ENCODE measurements at places on chromosomes 3 and 15. TPM values are rescaled to one million over a fixed set of nuclear protein-coding genes. Genes with fewer than 3 reads are reported as not detected.

CCR5 gene
- 1.5 TPM for polyA plus RNA-seq

GRCh38 chr3:7789324-7789723 lies 712.3 kb upstream of the LMCD1 start:
- DNase-seq, result no peak
- H3K36me3 ChIP-seq, result no peaks in the 10 kb centered on the region
- H3K4me3 ChIP-seq, result no peak overlapping the region
- no peak overlapping the region for H3K27ac ChIP-seq
- no peaks in the 10 kb centered on the region for H3K4me1 ChIP-seq

DNA sequence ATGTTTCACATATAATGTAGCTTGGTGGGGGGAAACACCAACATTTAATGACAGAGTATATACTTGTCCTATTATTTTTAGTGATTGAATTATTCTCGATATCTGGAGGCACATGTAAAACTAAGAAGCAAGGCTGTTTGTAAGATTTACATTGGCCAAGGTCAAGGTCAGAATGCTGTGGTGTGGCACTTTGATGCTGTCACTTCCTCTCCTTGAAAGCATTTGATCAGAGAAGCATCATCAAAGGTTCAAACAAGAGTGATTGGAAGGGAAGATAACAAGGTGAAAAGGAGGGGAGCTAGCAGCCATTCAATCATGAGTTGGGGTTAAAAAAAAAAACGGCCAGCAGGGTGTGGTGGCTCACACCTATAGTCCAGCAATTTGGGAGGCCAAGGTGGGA lies 26.4 kb downstream of the RTF1 start:
- no peak for DNase-seq
- H3K4me3 ChIP-seq, result no peak overlapping the region
- H3K4me1 ChIP-seq, result no peaks in the 10 kb centered on the region
- H3K27me3 ChIP-seq, result no peaks in the 10 kb centered on the region
- H3K36me3 ChIP-seq, result no peaks in the 10 kb centered on the region

DNA sequence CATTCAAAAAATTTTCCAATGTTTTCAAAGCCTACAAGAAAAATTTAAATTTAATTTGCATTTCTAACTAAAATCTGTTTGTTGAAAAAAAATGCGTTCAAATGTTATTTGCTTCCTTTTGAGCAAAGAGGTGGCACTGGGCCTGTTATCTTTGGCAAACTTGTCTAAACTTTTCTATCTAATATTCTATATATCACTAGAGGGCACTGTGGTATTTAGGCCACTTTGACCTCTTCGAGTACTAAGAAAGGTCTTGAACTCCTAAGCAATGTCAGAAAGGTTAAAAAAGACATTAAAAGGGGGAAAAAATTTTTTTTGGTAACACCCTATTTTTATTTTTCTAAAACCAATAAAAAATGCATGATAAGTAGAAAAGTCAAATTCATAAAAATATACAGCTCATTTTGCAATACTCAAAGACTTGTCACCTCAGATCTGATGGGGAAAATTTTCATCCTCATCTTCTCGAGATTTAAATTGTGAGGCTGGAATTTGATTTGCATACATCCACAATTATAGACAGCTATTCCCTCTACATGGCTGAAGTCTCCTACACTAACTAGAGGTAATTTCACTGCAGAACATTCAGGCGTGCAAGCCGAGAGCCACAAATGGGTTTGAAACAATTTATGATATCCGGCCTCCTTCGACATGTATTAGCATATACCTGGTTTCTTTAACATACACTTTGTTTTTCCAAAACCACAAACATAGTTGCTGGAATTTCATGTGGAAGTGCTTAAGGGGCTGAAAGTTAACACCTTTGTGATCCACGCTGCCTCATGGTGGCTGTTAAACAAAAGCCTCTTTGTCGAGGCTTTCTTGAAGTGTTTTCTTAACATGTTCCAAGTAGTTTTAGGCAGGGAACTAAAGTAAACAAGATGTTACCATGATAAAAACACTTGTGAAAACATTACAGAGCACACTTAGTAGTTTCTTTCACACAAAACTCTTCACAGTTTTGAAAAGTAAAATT lies 576.4 kb downstream of the FOXP1 start:
- H3K27me3 ChIP-seq, result no peaks in the 10 kb centered on the region
- no peak overlapping the region for H3K27ac ChIP-seq
- H3K4me1 ChIP-seq, result no peaks in the 10 kb centered on the region
- peaks cover 3% of the 10 kb centered on the region for H3K36me3 ChIP-seq
- no peak overlapping the region for H3K4me3 ChIP-seq
- peak; percentile 41 for DNase-seq

DNA sequence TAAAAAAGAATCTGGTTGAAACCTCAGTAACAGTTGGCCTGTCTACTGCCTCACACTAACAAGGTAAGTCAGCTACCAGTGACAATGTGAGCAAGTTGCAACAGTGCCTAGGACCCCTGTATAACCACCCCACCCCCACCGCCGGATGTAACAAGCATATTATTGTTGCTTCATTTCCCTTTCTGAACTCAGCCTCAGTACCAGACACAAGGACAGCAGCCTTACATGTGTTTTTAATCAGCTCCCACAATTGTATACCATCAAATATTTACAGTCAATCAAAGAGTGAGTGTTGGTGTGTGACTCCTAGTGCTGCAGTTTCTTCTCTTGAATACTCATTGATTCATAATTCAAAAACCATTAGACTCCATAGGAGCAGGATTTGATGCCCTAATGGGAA lies 96.4 kb downstream of the PYDC2 start:
- no peak for DNase-seq
- H3K4me3 ChIP-seq, result no peak overlapping the region
- H3K27me3 ChIP-seq, result no peaks in the 10 kb centered on the region
- no peaks in the 10 kb centered on the region for H3K4me1 ChIP-seq
- no peak overlapping the region for H3K27ac ChIP-seq
- no peaks in the 10 kb centered on the region for H3K36me3 ChIP-seq

LRRC49 gene
- 2.0 TPM for polyA plus RNA-seq

DNA sequence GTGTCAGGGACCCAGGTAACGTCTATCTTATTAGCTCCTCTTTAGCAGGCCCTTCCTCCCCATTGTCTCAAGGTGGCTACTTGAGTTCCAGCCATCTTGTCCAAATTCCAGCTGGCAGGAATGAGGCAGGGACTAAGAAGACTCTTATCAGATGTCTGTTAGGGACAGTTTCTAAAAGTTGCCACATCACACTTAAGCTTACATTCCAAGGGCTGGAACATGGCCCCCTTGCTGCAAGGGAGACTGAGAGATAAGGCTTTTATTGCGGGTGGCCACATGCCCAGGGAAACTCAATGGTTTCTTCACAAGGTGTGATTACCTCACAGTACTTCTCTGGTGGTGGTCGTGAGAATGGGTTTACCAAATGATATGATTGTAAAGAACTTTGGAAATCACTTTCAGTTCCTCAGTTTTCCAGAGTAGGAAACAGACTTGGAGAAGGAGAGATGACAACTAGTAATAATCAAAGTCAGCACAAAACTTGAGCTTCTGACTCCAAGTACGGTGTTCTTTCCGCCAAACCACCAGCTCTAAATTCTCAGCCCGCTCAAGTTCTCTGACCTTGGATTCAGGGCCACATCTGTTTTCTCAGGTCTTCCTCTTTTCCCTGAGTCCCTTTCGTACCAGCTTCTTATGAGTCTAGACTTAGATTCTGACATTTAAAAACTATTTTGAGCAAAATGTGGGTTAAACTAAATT lies 14.2 kb downstream of the PDIA5 start:
- no peak overlapping the region for H3K4me3 ChIP-seq
- H3K4me1 ChIP-seq, result no peaks in the 10 kb centered on the region
- H3K36me3 ChIP-seq, result peaks cover 3% of the 10 kb centered on the region

DNA sequence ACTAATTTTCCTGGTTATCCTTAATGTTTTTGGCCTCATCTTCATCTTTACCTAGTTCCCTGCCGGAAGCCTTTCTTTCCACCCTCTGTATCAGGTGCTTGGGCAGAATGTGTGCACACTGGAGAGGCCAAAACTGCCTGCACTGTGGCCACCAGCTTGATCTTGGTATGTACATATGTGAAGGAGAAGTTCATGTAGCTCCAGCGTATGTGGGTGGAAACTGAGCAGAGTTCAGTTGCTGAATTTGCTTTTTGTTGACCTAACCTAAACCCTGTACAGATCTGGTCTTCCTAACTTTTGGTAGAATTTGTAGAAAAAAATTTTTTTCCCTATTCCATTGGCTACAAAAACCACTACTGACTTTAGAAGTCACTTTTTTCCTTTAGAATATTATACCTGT lies 65.9 kb upstream of the IGSF10 start:
- no peaks in the 10 kb centered on the region for H3K4me1 ChIP-seq
- H3K27ac ChIP-seq, result no peak overlapping the region
- no peaks in the 10 kb centered on the region for H3K36me3 ChIP-seq

GRCh38 chr15:47998619-47999019 lies 122.2 kb upstream of the SLC24A5 start:
- H3K36me3 ChIP-seq, result no peaks in the 10 kb centered on the region
- DNase-seq, result no peak
- peak overlapping the region; percentile 93 for H3K27ac ChIP-seq
- H3K4me3 ChIP-seq, result no peak overlapping the region
- H3K27me3 ChIP-seq, result no peaks in the 10 kb centered on the region

DNA sequence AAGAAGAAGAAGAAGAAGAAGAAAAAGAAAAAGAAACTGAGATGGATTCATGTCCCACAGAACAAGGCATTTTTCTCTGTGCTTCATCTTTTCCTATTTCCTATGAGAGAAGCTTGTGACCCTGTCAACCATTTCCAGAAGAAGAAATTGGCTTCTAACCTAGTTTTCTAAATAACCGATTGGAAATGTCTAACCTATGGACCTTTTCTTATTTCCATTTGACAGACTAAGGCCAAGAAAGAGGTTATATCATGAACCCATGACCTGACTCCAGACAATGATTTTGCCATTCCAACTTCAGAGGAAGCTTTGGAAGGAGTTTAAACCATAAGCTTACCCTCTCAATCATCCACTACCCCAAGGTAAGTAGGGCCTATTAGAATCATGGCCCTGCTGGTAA lies 16.3 kb upstream of the CSRNP1 start:
- H3K27me3 ChIP-seq, result no peaks in the 10 kb centered on the region
- H3K27ac ChIP-seq, result no peak overlapping the region
- no peaks in the 10 kb centered on the region for H3K4me1 ChIP-seq
- no peak for DNase-seq
- no peaks in the 10 kb centered on the region for H3K36me3 ChIP-seq

DNA sequence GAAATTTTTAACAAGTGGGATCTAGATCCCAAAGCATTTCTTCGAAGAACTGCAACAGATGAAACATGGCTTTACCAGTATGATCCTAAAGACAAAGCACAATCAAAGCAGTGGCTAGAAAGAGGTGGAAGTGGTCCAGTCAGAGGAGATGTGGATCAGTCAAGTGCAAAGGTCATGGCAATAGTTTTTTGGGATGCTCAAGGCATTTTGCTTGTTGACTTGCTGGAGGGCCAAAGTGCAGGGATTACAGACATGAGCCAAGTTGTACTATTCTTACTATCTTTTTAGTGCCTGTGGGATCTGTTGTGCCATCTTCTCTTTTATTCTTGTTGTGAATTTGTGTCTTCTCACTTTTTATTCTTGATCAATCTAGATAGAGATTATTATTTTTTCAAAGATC lies 82.0 kb downstream of the REC114 start:
- no peaks in the 10 kb centered on the region for H3K27me3 ChIP-seq
- H3K4me3 ChIP-seq, result no peak overlapping the region
- no peaks in the 10 kb centered on the region for H3K4me1 ChIP-seq
- no peak overlapping the region for H3K27ac ChIP-seq

DNA sequence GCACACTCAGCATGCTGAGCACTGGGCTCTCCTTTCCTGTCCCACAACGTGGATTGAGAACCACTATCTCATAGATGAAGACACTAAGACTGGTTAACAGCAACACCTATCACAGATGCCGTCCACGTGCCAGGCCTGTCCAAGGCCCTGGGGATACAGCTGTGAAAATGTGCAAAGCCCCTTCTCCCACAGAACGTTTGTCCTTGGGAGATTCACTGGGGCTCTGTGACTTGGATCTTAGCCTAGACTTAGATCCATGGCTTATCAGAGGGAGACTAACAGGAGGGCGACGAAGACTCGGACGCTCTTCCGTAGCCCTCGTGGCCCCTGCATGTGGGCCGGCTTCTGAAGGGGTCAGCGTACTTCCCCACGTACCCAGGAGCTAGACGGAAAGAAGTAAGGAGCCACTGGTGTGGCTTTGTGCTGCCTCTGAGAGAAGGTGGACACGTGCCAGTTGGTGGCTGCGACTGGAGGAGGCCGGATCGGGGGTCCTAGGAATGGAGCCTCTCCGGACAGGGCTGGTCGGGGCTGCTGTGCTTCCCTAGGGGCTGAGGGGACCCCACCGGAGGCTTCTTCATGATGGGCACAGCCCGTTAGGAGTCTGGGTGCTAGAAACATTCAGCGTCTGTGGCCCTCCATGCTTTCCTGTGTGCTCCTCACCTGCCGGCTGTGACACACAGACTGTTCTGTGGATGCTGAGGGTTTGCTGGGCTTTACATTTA lies 964 bp downstream of the NRROS start:
- no peaks in the 10 kb centered on the region for H3K36me3 ChIP-seq
- H3K27me3 ChIP-seq, result peaks cover 14% of the 10 kb centered on the region
- peak overlapping the region; percentile 59 for H3K4me3 ChIP-seq
- H3K27ac ChIP-seq, result no peak overlapping the region
- H3K4me1 ChIP-seq, result no peaks in the 10 kb centered on the region

DNA sequence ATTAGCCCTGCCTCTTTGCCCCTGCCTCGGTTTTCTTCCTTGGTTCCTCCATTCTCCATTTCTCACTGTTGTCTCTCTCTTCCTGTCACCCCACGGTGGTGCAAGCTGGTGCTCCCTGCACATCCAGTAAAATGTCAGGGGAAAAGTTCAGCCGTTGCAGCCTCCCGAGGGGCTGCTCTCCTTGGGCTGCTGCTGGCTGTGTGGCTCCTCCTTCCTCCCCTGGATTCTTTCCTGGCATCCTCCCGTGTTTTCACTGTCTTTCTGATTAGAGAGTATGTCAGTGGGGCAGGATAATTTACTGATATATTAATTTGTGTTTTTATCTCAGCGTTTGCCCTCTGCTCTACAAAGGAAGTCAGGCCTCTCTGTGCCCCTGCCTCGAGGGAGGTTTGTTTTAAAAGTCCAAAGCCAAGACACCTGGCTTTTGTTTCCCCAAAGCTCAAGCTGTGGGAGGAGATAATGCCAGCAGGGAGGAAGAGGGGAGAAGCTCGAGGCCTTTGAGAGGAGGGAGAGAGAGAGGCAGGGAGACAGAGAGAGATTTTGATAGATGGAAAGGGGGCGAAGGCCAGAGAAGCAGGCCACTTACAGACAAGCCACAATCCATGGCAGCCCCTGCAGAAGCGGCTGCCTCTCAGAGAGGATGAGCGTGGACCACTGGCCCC lies 150.3 kb upstream of the NR2F2 start:
- no peak for DNase-seq
- no peaks in the 10 kb centered on the region for H3K27me3 ChIP-seq
- H3K4me3 ChIP-seq, result no peak overlapping the region
- H3K27ac ChIP-seq, result no peak overlapping the region
- H3K36me3 ChIP-seq, result no peaks in the 10 kb centered on the region
- H3K4me1 ChIP-seq, result peaks cover 4% of the 10 kb centered on the region

GRCh38 chr3:184229394-184230080 lies at the start of gene VWA5B2:
TSS of gene VWA5B2 (plus strand) at chr3:184229585. CDS start at chr3:184230529, 944 bp downstream.
- no peaks in the 10 kb centered on the region for H3K27me3 ChIP-seq
- no peaks in the 10 kb centered on the region for H3K4me1 ChIP-seq
- H3K27ac ChIP-seq, result peak within 1 kb of the TSS; percentile 33

Measured in small intestine (tissue), 16 donors.